ENCODE measurements at places on chromosomes 16 and 17. TPM values are rescaled to one million over a fixed set of nuclear protein-coding genes. Genes with fewer than 3 reads are reported as not detected.

Gene ACSM5
- total RNA-seq = not detected

Gene DHX38
- 32.5 TPM for total RNA-seq

Gene PIK3R5
- 0.38 TPM for total RNA-seq

Gene TBC1D3G
- total RNA-seq = not detected

Gene RHBDF1
- total RNA-seq = 15.0 TPM

Gene SAMD14
- total RNA-seq = 1.1 TPM

Gene STH
- total RNA-seq = not detected

Gene MMP2
- total RNA-seq = 9.9 TPM

Gene PDK2
- 7.1 TPM for total RNA-seq

Gene CTRB2
- not detected for total RNA-seq

Gene ADORA2B
- total RNA-seq = 69.1 TPM

Gene DNASE1
- total RNA-seq = 7.2 TPM

Gene CHD9
- total RNA-seq = 23.2 TPM

Gene UNC45B
- under 0.01 TPM for total RNA-seq

Gene EIF3CL
- 107 TPM for total RNA-seq

Gene VTN
- total RNA-seq = not detected

Gene ZNF469
- 0.04 TPM for total RNA-seq

Gene PERCC1
- not detected for total RNA-seq

Gene SBK1
- total RNA-seq = 0.08 TPM

Gene KCNG4
- not detected for total RNA-seq

Gene NUTF2
- 313 TPM for total RNA-seq
